ENCODE measurements at places on chromosomes 12 and 14.
A peak's percentile ranks its signal among the peaks of the same experiment; 100 is the strongest.

GRCh38 chr12:93127107-93127560 is 198.0 kb upstream of the EEA1 start:
- no peak for DNase-seq

GRCh38 chr12:124422142-124422569 is 127.3 kb downstream of the RFLNA start:
- DNase-seq = no peak

GRCh38 chr14:80679273-80679672 is 262.3 kb downstream of the CEP128 start:
- no peak for DNase-seq

DNA sequence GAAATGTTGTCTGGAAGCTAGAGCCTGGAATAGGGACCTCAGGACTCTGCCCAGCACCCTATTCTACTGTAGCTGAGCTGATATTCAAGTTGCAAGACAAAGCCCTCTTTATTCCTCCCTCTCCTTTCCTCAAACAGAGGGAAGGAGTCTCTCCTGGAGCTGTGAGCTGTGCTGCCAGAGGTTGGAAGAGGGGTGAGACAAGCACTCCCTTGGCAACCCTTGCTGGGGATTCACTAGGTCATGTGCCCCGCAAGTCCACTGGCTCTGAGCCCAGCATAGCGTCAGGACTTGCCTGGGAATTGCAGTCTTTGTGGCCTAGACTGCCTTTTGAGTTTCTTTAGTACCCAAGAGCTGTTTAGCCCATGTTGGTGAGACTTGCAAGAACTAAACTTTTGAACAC is 11.4 kb upstream of the ASCL1 start:
- DNase-seq = no peak

DNA sequence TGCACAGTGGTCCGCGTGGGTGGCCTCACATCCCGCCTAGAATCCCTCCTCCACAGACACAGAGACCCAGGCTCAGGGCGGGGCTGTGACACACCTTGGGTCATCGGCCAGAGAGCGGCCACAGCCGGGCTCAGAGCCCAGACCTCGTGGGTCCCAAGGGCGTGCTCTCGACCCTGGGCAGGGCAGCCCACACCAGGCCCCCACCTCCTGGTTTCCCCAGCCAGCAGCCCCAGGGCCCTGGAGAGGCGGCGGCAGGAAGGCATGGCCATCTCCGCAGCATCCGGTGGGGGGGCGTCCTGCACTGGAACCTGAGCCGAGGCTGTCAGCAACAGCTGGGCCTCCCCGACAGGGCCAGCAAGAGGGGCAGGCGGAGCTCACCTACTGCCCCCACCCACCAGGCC is 15.2 kb downstream of the JAG2 start:
- DNase-seq = no peak

DNA sequence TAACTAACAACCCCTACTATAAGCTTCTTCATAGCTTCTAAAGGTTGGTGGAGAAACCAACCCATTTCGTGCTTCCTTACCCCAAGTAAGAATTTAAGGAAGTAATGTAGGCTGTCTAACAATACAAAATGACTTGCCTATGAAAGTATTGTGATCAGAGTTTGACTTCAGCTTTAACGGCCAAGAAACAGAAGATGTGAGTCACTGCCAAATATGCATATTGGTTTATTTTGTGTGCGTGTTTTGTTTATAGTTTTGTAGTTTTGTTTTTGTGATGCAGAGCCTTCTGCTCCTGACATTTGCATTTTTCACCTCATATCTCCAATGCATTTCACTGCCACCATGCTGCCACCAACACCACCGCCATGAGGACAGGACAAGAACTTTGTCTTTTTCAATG is 146.0 kb downstream of the FBXL14 start:
- DNase-seq = no peak

- DNase-seq = peak; percentile 41
These were observed 46.1 kb upstream of the PTPRO start for GRCh38 chr12:15276088-15276698.

- DNase-seq = no peak
These were observed 34.4 kb upstream of the EPS8 start for GRCh38 chr12:15823360-15824128.

- peak; percentile 94 for DNase-seq
These were observed 57.0 kb downstream of the PLEKHG7 start for GRCh38 chr12:92759634-92760268.

- DNase-seq = peak; percentile 56
These were observed 395.5 kb downstream of the ZFP36L1 start for GRCh38 chr14:68397371-68397811.

DNA sequence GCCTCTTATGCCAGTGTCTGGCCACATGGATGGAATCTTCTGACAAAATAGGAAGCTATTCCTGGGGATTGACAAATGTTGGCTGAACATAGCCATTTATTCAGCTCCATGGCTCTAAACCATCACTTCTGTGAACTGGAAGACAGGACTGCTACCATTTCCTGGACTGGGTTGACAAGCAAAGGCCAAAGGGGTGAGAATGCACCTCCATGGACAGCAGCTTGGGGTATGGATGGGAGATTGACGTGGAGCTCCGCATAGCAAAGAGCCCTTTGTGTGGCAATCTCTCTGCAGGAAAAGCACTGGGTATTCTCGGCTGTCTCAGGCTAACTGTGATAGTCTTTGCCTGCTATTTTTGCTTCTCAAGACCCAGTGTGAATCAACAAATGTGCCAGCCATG is 223.0 kb upstream of the EGLN3 start:
- no peak for DNase-seq

DNA sequence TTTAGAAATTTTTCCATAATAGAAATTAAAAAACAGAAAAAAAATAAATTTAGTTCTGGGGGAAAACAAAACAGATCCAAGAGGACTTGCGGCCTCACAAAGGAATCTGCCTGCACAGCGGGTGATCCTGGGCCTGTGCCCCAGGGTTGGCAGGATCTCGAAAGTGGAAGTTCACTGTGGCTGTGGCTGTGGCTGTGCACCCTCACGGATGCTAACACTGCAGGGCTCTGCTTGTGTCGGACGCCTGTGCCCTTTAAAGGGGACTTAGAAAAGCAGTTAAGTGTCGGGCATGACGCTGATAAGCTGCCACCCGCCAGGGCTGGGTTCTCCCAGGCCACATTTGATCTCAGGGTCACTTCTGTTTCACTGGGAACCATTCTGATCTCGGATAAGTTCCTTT is 209.1 kb downstream of the TTC7B start:
- DNase-seq = no peak

GRCh38 chr14:105087308-105087962 is 22.2 kb upstream of the GPR132 start:
- DNase-seq = peak; percentile 62

- no peak for DNase-seq
These were observed 85.7 kb downstream of the PPP2R5E start for GRCh38 chr14:63457498-63457897.

DNA sequence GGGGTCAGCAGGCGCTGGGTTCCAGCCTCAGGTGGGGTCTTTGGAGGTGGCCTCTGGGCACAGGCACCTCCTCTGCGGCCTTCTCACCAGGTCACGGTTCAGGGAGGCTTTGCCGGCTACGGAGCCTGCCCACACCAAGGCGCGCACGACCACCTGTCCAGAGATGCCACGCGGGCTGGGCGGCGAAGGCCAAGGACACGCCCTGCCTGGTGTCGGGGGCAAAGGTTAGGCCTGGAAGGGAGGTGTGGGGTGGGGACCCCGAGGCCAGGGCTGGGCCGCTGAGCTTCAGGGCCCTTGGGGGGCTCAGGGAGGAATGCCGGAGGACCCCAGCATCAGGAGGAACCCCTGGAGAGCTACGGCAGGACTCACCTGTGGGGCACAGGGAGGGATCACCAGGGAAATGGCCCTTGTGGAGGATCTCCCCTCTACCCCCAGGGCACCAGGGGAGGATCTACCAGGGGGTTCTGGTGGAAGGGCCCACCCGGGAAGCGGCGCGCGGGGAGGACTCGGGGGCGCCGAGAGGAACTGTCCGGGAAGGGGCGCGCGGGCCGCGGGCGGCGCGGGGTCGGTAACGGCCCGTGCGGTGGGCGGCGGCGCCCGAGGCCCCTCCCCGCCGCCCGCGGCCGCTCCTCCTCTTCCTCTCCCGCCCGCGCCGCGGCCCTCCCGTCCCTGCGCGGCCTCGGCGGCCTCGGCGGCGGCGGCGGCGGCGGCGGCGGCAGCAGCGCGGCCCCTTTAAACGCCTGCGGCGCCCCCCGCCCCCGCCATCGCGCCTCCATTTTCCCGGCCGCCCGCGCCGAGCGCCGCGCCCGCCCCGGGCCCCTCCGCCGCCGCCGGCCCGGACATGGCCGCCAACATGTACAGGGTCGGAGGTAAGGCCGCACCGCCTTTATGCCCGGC is at the start of gene MTA1:
TSS of gene MTA1 (plus strand) at position 633 of the 897 bp plus-strand sequence. CDS start at position 842, 209 bp downstream.
- DNase-seq = peak; percentile 50

- DNase-seq = no peak
These were observed 140.5 kb upstream of the LHX5 start for GRCh38 chr12:113612076-113612728.

DNA sequence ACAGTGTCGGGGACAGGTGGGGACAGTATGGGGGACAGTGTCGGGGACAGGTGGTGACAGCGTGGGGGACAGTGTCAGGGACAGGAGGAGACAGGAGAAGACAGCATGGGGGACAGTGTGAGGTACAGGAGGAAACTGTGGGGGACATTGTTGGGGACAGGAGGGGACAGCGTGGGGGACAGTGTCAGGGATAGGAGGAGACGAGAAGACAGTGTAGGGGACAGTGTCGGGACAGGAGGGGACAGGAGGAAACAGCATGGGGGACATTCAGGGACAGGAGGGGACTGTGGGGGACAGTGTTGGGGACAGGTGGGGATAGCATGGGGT is 139.5 kb downstream of the TMEM121 start:
- no peak for DNase-seq

DNA sequence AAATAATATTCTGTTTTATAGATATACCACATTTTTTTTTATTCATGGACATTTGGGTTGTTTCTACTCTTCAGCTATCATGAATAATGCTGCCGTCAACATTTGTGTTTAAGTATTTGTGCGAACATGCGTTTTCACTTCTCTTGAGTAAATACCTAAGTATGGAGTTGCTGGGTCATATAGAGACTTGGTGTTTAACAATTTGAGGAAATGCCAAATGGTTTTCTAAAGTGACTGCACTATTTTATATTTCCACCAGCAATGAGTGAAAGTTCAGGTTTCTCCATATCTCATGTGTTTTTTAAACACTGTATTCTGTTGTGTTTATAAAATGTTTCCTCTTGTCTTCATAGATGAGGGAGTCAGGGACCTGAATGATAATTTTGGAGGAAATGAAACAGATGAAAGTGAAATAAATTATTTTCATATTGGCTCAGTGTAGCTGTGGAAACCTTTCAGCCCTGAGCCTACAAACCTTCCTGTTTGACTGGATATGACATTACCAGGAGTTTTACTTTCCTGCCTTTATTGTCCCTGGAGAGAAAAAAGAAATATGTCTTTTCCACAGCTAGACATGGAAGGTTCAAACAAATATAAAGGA is 26.3 kb downstream of the DAAM1 start:
- DNase-seq = no peak

GRCh38 chr14:97878727-97879126 is 1081.5 kb downstream of the VRK1 start:
- peak; percentile 79 for DNase-seq

GRCh38 chr12:78666584-78666983 is 198.0 kb upstream of the SYT1 start:
- DNase-seq = no peak

DNA sequence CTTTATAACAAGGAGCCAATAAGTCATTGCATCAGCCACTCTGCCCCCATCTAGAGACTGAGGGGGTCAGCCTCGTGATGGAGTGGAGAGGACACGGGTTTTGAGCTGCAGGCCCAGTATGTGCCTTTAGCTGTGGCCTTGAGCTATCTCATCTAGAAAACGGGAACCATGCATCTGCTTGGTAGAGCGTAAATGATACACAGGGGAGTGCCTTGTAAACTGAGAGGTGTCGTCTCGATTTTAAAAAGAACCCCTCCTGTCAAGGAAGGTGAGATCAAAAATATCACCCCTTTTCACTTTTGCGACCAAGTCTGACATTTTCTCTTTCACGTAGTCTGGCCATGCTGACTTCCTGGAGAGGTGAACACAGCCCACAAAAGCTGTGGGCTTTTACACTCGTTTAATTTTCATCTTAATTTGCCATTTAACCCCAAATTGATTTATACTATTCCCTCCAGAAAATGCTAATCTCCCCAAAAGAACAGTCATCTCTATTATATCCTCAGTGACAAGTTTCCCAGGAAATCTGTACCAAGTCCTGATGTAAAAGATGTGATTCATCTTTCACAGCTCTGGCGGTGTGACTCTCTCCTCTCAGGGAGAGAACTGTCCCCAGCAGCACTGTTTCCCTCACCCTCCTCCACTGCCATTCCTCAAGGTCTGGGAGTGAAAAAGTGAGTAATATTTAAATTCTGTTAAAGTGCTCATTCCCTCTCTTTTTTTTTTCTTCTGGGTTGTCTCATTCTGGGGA is 30.6 kb downstream of the VCPKMT start:
- DNase-seq = peak; percentile 87

DNA sequence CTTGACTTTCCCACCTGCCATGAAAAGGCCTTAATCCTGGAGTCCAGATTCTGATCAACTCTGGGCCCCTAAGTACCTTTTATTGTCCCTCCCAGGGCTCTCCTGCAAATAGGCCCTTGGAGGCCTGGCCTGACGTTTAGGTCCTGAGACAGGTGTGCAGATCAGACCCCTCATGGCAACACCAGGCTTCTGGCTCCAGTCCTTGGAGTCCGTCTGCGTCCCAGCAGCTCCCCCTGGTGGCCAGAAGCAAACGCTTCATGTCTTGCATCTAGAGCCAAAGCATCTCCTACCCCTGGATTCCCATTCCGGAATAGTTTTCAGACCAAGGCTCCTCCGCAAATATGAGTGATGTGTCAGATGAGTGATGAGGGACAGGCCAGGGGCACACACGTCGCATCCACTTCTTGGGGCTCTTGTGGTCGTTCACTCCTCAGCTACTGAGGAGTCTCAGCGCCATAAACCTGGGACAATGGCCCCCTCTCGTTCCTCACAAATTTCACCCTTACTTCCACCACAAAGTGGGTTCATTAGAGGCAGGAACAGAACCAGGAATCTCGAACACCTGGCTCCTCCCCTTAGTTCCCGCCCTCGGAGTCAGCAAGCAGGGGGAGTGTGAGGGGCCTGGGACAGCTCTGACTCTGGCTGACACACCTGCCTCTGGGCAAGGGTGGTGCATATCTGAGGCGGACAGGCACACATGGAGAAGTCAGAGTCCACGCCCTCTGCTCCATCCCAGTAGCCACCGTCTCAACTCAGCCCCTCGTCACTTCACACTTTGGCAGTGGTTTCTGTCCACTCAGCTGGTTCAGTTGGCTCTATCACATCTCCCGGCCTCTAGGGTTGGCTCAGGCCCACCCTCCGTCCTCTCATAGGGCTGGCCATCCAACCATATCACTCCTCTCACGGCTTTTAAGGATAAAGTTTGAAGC is 77.9 kb upstream of the PWP1 start:
- peak; percentile 65 for DNase-seq

DNA sequence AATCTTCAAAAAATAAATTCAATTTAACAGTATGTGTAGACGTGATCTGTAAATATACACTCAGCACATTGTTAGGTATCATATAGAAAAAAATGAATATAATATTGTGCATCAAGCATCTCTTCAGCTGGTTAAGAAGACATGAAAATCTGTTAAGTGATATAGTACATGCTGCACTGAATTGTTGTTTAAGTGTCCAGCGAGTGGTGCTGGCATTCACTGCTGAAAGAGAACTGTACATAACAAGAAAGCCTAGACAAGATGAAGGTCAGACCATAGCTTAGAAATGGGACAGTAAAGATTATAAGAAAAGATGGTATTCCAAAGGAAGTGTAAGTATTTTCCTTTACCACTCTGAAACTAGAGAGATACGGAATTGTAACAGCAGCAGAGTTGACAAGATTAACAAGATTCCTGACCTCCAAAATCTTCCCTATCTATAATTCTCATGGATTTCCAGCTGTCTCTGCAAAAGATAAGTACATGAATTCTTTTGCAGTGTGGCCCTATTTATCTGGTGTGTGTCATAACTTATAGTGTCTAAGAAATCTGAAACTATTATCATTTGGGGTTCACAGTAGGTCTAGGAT is 198.6 kb downstream of the FLRT2 start:
- DNase-seq = no peak
